ENCODE measurements at places on chromosomes 12 and 14.

DNA sequence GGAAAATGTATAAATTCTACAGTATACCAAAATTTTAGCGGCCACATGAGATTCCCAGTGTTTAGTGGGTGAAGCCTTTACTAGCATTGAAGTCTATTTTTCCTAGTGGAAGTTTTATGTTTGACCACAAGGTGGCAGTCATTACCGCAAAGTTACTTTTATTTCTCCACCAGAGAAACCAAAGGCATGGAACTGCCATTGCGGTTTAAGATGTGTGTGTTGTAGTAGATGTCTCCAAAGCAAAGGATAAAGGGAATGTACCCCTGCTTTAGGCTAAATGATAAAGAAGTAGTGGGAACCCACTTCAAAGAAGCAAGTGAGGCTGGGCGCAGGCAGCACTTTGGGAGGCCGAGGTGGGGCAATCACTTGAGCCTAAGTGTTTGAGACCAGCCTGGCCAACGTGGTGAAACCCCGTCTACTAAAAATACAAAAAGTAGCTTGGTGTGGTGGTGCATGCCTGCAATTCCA lies 140.5 kb downstream of the PRKCH start:
- no peak for DNase-seq

- DNase-seq: no peak
Measured at GRCh38 chr12:82593901-82594396, 92.8 kb upstream of the TMTC2 start.

GRCh38 chr14:36519431-36520321 lies at the start of gene NKX2-1:
TSS of gene NKX2-1 (minus strand) at chr14:36520232. CDS start at chr14:36520129, 103 bp downstream.
- no peak for DNase-seq

DNA sequence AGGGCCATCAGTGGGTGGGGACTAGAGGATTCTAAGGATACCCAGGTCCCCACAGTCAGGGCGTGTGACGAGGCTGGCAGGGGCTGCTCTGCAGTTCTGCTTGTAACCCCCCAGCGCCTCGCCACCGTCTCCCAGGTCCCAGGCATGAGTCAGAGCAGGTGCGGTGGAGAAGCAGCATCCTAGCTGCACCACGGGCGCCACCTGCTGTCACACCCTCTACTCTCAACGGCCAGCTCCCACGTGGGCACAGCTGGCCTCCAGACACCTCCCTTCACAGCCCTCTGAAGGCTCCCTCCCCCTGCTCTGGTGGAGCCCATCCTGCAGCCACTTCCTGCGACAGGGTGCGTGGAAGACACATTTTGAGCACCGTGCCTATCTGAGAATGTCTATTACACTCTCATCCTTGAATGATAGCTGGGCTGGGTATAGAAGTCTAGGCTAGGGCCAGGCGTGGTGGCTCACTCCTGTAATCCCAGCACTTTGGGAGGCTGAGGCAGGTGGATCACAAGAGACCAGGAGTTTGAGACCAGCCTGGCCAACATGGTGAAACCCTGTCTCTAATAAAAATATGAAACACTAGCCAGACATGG lies 6.9 kb upstream of the NUDT14 start:
- DNase-seq: no peak

Data from stimulated activated CD8-positive, alpha-beta memory T cell treated with anti-CD3 and anti-CD28 coated beads, Interleukin-4, amount 100 ng/mL, for 1 hour (primary cell).